Endothelial cell of umbilical vein (primary cell): ENCODE measurements at places on chromosomes 4 and X. TPM values are rescaled to one million over a fixed set of nuclear protein-coding genes. Genes with fewer than 3 reads are reported as not detected.

LRIT3 gene
- 0.13 and 0.16 TPM in 2 replicates for total RNA-seq

MAGED4 gene
- 9.1 and 25.3 TPM in 2 replicates for total RNA-seq

FAM184B gene
- total RNA-seq: not detected in 2 replicates

CENPVL2 gene
- not detected in 2 replicates for total RNA-seq

CXCL11 gene
- 0.55 and 1.1 TPM in 2 replicates for total RNA-seq

DOK7 gene
- not detected in 2 replicates for total RNA-seq

CLNK gene
- not detected in 2 replicates for total RNA-seq

HPGDS gene
- total RNA-seq: not detected in 2 replicates

LRCH2 gene
- total RNA-seq: 4.6 and 4.7 TPM in 2 replicates
